ENCODE measurements at places on chromosomes 12 and 14.
A peak's percentile ranks its signal among the peaks of the same experiment; 100 is the strongest.

- DNase-seq, result no peak
Observed at GRCh38 chr12:52245259-52245961, 12.4 kb downstream of the KRT7 start.

DNA sequence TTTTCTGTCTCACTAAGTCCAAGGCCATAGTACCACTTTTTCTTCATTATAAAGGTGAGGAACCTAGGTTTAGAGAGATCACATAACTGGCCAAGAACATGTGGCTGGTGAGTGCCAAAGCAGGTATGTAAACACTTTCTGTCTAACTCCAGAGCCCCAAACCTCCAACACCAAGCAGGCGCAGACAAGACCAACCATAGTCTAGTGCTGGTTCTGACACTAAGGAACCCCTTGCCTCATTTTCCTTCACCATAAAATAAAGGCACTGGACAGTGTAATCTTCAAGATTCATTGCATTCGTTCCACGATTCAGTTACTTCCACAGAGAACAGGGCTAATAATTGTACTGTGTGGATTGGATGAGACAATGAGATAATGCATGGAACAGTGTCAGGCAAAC lies 71.0 kb downstream of the NPAS3 start:
- no peak for DNase-seq

DNA sequence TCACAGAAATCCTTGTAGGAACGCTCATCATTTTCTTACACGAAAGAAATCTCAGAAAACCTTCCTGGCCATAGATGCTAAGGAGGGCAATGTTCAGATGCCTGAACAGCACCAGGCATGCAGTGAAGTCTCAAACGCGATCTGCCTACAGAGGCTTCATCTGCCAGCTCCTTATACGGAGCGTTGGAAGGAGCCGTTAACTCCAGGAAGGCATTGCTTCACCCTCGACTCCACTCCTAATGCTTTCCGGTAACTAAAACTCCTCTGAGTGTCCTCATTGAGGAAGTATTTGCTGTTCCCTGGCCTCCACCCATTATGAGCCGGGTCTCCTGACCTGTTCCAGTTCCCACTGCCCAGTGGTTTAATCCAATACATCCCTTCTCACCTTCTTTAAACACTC lies 502.7 kb downstream of the BCL11B start:
- no peak for DNase-seq

GRCh38 chr12:25825446-25825845 lies 133.0 kb upstream of the RASSF8 start:
- no peak for DNase-seq

DNA sequence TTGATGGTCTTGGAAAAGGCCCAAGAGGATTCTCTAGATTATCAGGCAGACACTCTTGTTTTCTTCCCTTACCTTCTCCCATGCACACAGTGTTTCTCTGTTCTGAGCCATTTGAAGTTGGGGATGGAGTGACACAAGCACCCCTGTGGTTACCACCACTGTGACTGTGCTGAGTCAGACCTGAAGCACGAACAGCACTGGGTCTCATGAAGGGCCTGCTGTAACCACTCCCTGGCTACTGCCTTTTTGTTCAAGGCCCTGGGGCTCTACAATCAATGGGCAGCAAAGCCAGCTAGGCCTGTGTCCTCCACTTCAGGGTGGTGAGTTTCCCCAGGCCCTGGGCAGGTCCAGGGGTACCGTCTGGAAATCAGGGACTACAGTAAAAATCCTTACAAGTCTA lies 65.5 kb downstream of the TSPAN8 start:
- no peak for DNase-seq

GRCh38 chr12:27595231-27595642 lies 71.2 kb downstream of the PPFIBP1 start:
- no peak for DNase-seq

- DNase-seq, result no peak
Observed at GRCh38 chr14:69948351-69948750, 69.1 kb downstream of the SMOC1 start.

DNA sequence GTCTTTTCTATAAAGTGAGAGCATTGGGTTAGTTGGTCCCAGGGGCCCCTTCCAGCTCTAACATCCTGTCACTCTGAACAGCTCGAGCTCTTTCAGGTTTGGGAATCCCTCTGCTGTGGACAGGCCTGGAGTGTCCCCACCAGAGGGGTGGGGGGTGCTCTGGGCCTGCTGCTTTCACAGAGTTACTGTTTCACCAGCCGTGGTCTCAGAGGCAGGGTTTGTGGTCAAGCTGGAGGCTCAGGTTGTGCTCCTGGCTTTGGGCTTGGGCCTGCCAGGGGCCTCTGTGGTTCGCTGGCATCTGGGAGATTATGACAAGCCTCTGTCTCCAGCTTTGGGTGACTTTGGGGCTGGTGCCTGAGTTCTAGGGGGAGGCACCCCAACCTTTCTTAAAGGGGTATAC lies 59.6 kb downstream of the FBXL14 start:
- DNase-seq, result peak; percentile 47

DNA sequence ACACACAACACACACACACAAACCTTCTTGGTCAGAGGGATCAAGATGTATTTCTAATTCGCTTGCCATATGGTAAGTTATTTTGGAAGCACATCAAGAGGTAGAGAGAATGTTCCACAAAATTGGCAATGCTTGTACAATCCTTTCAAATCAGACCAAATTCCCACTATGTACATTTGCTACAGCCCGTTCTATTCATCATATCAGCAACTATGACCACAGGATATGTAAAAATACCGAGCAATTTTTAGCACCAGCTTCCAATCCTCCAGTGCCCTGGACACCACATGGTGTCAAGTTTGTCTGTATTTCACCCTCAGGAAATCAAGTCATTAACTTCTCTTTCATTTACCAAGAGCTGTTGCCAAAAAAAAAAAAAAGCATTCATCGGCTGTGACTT lies 21.2 kb downstream of the TBX5 start:
- DNase-seq, result no peak

- DNase-seq, result no peak
Observed at GRCh38 chr12:69007101-69007854, 74.3 kb upstream of the CPM start.

GRCh38 chr14:52380294-52380693 lies 66.2 kb downstream of the PTGER2 start:
- DNase-seq, result peak; percentile 29
